ENCODE measurements at places on chromosomes 16 and 17.

GRCh38 chr17:57456622-57457021 is 200.3 kb downstream of the MSI2 start:
- no peak for DNase-seq

- no peak for DNase-seq
Measured at GRCh38 chr16:85623997-85624601, 11.0 kb downstream of the GSE1 start.

DNA sequence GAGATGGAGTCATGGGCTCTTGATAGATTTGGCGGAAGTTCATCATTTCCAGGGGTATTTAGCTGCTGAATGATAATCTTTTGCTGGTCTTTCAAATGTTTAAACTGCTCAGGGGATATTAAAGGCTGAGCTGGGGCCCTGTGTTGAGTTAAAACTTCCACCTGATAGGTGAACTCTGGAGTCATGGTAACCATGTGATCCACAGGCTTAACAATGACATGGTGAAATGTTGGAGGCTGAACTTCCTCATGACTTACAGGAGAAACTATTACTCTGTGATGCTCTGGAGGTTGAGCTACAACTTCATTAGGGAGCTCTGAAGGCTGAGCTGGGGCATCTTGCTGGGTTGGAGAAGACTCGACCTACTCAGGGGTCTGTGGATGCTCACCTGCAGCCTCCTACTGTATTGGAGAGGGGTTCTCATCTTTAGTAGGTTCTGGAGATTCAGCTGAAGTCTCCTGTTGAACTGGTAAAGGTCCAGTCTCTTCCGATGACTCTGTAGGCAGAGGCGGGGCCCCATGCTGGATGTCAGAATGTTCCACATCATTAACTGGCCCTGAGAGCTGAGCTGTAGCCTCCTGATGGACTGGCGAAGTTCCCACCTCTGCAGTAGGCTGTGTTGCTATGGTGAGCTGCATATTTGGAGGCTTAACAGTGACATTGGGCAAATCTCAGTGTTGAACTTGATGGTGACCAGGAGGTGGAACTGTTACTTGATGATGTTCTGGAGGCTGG is 24.2 kb downstream of the RDM1 start:
- DNase-seq: no peak

DNA sequence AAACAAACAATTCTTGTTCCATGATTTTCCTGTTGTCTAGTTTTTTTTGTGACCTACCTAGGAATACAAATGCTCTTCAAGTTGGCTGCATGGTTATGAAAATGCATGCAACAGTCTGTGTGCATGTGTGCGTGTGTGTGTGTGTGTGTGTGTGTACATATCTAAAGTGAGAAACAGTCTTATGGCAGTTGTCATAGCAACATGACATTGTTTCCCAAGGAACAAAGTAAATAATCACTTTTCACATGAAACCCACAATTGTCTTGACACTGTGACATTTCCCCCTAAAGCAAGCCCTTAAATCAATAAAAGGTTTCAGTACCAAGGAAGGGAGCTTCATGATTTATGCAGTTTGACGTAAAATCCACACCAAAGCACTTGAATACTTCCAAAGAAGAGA is 758.4 kb downstream of the CDH8 start:
- no peak for DNase-seq

GRCh38 chr17:80285237-80285920 is 24.7 kb downstream of the RNF213 start:
- no peak for DNase-seq

- no peak for DNase-seq
Measured at GRCh38 chr16:62038646-62039045, 2.4 kb upstream of the CDH8 start.

DNA sequence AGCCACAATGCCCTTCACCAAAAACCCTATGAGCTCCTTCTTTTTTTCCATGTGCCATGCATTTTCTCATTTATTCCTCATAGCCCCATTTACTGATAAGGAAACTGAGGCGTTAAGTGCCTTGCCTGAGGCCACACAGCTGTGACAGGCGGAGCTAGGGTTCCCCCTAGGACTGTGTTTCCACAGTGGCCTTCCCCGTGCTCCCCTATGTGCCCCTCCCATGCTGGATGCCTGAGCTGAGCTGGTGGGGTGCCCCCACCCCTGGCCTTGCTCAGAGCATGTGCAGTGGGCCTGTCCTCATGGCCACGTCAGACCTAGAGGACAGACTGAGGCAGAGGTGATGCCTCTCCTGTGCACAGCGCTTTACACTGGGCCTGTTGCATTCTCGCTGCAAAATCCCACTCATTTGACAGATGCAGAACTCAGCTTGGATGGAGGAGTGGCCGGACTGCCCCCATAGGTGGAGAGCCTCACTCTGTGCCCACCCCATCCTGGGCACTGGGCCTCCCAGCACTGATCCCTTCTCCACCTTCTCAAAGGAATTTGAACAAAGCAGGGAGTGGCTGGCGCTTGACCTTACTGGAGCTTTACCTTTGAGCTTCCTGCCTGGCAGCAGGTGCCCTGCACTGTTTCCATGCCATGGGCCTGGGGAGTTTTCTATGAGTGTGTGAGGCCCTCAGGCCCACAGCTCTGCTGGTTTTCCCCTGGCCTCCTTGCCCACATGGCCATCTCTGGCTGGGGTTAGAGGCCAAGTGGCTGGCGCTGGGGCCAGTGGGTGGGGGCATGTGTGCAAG is 2.6 kb downstream of the MAP2K3 start:
- DNase-seq: no peak

DNA sequence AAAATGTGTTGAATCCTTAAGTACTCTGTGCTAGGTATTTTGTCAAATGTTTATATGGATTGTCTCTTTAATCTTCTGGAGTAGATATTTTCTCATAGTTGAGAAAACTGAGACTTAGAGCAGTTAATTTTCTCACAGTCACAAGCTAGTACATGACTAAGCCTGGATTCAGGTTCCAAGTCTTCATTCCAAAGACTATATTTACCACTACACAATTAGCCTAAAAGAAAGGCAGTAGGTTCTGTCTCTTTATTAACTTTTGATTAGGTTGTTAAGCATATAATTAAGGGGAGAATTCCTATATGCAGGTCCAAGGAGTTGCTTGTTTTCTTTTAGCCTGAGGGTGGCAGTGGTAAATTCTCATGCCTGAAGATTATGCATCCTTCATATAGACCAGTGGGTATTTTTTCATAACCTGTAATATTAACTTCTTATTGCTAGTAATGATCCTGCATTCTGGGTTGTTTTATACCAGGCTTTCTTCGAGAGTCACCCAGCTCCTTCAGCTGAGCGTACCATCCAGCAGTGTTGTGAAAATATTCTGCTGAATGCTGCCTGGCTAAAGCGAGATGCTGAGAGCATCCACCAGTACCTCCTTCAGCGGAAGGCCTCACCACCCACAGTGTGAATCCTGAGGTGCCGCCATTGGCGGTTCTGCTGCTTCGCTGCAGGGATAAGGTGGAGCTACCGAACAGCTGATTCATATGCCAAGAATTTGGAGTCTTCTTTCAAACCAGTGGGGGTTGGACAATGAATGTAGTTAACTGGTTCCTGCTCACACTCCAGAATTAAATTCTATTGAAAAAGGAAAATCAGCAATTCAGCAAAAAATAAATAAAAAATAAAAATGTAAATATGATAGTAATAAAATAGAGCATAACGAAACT is 28.2 kb upstream of the KPNB1 start:
- DNase-seq: peak; percentile 96

DNA sequence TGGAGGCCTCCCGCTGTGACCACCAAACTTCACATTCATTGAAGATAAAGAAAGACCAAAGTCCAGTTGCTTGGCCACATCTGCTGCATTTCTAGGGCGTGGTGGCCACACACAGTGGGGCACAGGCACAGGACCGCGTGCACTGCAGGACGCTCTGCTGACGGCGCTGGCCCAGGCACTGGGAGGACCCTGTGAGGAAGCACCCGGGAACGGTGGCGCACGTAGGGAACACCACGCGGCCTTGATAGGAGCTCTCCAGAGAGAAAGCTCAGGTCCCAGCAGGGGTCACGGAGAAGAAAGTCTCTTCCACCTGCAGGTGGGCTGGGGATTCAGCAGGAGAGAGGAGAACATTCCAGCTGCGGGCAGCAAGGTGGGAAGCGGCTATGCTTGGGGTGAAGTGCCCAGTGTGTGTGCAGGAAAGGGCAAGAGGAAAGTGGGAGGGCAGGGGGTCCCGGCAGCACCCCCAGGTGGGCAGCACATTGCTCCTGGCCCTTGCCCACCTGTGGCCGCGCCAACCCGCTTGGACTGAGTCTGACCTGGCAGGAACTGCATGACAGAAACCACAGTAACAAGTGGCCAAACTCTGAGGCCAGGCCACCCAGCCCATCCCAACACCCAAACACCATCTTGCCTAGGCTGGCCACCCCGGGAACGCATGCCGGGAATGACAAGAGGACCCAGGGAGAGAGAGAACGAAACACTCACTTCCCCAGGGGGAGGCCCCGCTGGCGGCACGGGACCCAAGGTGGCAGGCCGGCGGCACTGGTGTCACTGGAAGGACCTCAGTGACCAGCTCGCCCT is 32.8 kb downstream of the TBC1D16 start:
- DNase-seq: no peak

DNA sequence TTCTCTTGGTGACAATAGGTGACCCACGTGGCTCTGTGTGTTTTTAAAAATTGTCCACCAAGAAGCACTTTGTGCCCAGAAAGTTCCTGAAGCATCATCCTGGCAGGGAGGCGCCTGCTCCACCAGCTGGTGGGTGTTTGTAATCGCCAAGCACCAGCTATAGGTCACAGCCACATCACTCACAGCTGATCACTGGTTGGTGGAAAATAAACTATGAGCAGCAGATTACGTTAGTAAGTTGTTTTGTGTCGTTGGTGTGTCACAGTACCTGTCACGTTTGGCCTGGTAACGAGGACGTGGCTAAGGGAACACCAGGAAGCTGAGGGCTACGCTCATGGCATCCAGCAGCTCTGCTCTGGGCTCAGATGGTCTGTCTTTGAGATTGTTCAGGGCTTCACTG is 10.1 kb downstream of the MRM3 start:
- no peak for DNase-seq

DNA sequence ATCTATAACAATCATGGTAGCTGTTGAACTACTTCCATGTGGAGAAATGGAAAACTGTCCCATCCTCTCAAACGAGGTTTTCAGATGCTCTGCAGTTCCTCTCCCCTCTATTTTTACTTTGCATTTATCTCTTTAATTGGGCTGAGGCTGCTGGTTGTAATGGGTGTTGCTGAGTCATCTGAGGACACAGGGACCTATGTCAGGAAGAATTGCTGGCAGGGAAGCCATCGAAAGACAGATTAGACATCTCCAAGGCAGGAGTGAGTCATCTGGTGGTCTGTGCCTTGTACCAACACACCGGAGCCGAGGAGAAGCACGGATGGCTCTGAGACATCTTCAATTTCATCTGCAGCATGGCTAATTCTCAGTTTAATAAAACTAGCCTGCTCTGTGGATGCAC is 394.5 kb downstream of the GRIN2A start:
- DNase-seq: no peak

DNA sequence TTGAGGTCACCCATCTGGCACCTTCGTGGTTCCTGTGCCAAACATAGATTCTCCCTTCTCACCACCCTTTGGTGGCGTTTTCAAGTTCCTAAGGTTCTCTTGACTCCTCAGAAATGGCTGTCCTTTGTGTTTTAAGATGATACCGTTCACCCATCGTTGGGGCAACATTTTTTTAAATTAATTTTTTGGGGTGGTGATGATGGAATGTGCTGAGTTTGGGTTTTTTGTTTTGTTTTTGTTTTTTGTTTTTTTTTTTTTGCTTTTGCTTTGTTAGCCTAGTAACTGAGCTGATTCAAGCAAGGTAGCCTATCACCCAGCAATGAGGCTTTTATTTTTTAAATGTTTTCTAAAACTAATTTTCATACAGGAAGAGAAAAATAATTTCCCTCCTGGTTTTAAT is 2.6 kb downstream of the CHST4 start:
- DNase-seq: no peak

DNA sequence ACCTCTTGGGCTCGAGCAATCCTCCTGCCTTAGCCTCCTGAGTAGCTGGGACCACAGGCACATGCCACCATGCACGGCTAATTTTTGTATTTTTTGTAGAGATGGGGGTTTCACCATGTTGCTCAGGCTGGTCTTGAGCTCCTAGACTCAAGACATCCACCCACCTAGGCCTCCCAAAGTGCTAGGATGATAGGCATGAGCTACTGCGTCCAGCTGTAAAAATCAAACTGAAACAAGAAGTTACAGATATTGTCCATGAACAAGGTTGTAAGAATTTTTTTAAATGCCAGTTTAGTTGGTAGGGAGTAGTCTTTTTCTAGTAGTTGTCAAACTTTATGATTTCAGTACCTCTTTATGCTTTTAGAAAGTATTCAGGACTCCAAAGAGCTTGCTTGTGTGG is 424.4 kb upstream of the PMFBP1 start:
- no peak for DNase-seq

All from SJSA1 (cell line).